ENCODE measurements at places on chromosomes 3 and 15.

GRCh38 chr15:65092911-65093792 is 16.6 kb downstream of the KBTBD13 start:
- no peak for DNase-seq

DNA sequence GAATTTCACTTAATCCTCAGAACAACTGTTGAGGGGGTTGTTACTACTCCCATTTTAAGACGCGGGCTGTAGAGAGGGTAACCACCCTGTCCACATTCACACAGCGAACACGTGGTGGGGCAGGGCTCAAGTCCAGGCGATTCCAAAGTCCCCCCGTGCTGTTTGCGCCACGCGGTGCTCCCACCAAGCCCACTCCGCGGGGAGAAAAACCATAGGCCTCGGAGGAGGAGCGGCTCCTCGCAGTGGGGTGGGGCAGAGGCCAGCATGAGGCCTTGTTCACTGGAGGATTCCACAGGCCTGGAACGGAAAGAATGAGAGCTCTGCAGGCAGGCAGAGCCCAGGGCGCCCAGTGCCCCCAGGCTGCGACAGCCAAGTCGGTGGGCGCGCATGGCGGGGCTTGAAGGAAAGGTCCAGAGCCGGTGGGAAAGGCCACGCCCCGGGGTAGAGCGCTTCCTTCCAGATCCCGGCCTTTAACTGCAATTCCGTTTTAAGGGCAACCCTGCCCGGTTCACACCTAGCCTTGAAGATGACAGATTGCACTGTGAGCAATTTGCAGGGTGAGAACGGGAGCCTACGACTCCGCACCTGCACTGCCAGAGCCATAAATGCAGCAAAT is 161.8 kb upstream of the TBL1XR1 start:
- no peak for DNase-seq

DNA sequence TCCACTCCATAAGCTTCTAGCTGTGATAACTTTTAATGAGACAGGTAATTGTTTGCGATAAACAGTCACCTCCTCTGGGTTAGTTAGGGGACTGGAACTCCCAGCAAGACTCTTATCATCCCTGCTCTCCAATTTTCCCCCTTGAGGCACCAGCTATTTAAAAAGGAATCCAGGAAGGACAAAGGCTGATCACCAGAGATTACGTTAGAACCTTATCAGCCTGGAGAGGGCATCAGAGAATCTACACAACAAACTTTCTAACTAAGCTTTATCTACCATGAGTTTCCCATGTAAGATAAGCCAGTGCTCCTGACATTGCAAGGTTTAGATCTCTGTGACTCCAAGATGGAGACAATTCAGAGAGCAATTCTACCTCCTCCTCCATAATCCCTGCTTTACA is 31.3 kb downstream of the GPR176 start:
- DNase-seq, result no peak

GRCh38 chr15:74375303-74375693 is 7.9 kb upstream of the CYP11A1 start:
- peak; percentile 29 for DNase-seq

DNA sequence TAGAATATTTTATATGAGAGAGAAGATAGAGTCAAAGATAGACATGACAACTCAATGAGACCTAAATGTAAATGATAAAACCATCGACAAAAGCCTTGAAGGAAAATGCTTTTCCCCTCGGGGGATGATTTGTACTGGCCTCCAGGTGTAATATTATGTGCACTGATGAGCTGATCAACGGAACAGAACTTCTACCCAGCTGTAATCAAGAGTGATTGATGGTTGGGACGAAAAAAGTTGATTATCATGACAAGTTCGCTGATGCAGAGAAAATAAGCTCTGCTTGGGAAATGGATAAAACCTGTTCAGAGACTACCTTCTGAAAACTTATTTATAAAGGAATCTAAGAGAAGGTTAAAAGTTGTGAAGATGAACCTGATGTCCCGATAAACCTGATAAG is 210.7 kb downstream of the ZNF385D start:
- no peak for DNase-seq

DNA sequence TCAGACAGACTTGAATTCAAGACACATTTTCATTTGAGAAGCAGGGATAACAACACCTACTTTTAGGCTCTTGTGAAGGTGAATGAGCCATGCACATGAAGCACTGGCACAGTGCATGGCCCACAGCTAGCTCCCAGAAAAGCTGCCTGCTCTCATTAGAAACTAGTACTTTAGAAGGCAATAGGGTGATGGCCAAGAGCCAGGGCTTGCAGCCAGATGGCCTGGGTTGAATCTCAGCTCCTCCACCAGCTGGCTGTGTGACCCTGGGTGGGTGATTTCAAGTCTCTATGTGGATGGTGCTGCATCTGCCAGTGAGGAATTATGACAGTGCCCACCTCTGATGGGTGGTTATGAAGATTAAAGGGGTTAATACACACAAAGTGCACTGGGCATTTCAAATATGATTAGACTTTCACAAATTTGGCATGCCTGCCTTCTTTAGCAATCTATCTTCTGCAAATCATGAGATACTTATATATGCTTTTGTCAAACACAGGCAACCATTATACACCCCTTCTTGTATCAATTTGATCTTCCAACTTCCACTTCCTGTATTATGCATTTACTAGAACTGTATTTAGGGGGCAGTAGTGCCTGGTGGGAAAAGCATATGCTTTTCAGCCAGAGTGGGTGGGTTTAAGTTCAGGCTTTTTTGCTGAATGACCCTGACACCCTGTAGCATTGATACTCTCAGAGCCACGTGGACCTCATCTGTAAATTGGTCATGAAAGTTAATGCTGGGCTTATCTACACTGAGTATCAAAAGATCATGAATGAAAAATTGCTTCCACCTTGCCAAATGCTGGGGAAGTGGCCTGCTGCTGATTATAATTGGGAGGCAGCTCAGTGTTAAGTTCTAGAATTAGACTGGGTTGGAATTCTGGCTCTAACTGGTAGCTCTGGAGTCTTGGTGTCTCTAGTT is 34.7 kb upstream of the RBP1 start:
- no peak for DNase-seq

GRCh38 chr3:138775254-138775595 is 59.5 kb downstream of the PIK3CB start:
- no peak for DNase-seq

DNA sequence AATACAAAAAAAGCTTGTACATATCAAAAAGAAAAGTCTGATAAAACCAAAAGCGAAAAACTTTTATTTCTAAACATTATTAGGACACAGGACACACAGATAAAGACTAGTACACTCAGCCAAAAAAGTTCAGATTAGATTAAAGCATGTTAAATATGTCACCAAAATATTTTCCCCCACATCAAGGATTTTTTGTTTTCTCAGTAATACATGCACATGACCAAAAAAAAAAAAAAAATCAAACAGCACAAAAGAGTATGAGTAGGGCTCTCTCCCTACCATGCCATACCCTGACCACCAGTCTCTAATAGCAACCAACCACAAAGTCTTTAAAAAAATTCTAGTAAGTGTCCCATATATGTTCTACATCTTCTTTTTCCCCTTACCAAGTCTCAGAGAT is 77.4 kb downstream of the LRRFIP2 start:
- no peak for DNase-seq

DNA sequence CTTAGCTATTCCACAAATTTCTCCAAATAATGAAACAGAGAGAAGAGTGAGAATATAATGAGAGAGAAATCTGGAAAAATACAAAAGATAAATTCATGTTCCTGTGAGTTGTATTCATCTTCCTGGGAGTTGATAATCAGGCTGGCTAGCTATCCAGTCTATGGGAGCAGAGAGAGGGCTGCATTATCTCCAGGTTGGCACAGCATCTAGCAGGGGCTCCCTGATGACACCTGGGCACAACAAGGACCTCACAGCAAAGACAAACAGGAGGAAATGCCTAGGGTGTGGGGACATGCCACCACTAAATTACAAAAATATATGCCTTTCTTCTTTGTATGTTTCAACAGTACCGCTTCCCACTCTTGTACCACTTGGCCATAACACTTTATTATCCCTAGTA is 1.9 kb downstream of the EHD4 start:
- no peak for DNase-seq

DNA sequence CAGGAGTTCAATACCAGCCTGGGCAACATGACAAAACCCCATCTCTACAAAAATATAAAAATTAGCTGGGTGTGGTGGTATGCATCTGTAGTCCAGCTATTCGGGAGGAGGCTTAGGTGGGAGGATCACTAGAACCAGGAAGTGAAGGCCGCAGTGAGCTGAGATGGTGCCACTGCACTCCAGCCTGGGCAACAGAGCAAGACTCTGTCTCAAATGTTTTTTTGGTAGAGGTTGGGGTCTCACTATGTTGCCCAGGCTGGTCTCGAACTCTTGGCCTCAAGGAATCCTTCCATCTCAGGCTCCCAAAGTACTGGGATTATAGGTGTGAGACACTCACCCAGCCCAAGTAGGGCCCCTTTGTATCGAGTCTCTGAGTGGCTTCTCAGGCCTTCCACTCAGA is 1.9 kb upstream of the IFRD2 start:
- no peak for DNase-seq

GRCh38 chr3:56683122-56683817 is at the start of gene TASOR:
TSS of gene TASOR (minus strand) at chr3:56683265. CDS start at chr3:56683006, 259 bp downstream.
- no peak for DNase-seq

GRCh38 chr3:128073185-128073725 is 21.0 kb downstream of the SEC61A1 start:
- no peak for DNase-seq

DNA sequence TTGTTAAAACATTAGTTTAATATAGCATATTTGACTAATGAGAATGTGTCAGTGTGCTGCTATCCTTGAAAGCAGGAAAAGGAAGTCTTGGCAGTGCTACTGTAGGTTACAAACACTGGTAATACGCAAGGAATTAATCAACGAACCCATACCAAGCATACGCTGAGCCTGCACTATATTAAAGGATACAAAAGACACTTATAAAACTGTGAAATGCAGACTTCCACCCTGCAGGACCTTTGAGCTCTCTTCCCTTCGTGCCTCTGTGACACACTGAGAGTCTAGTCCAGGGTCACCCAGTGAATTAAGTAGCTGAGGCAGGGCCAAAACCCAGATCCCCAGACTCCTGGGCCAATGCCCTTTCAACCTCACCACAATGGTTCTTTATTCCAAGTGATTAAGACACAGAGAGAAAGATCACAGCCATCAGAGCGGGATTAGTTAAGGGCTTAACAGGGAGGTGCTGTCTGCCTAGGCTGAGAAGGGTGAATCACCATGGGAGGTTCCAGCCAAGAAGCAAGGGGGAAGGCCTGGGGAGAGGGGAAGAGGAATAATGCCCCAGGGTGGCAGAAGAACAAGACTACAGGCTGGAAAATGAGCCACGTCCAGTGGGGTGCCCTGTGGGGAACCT is 6.8 kb downstream of the ANXA2 start:
- no peak for DNase-seq

- DNase-seq, result peak; percentile 81
These were observed at the start of gene IDH3A for GRCh38 chr15:78149068-78149804. TSS of gene IDH3A (plus strand) at chr15:78149362. CDS start at chr15:78149404, 42 bp downstream.

GRCh38 chr3:178966299-178967176 is 105.1 kb downstream of the ZMAT3 start:
- DNase-seq, result peak; percentile 90

DNA sequence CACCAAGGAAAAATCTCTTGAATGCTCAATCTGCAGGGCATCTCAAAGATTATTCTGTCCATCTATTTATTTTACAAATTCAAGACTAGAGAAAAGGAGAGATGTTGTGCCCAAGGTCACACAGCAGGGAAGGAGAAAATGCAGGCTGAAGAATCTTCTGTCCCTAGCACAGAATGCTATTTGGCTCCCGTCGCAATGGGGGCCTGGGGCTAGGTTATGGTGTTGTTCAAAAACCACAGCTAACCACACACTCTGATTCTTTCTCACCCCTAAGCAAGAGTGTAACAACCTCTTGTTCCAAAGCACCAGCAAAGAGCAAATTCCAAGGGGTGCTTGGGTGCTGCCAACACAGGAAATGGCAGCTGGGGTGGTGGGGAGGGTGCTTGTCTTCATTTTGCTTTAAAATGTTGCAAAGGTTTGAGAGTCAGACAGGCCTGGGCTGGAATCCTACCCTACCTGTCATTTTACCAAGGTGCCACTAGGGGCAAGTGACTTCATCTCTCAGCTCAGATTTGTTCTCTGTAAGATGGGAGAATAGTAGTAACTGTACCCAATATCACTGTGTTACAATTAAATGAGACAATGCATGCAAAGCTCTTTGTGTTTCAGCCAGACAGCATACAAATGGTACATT is 112.5 kb downstream of the ADAMTS9 start:
- no peak for DNase-seq

GRCh38 chr3:15279671-15280402 is 52.5 kb downstream of the SH3BP5 start:
- DNase-seq, result no peak

- peak; percentile 46 for DNase-seq
These were observed 12.1 kb upstream of the DNAJC13 start for GRCh38 chr3:132405188-132405587.

GRCh38 chr15:101207867-101208288 is 44.0 kb downstream of the CHSY1 start:
- no peak for DNase-seq

DNA sequence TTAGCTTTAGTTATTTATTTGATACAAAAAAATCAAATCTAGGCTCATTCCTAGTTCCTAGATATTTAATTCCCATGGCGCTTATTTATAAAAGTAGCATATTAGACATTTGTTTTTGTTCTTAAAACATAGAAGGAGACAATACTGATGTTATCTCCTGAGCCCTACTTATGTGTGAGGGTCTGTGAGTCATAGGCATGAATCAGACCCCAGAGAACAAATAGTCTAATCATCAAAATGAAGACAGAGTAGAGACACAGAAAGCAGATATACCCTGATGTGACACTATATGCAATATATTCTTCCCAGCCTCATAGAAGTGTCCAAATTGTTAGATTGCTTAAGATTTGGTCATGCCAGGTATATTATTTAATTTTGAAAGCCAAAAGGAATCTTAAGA is 44.9 kb downstream of the PEX5L start:
- no peak for DNase-seq

DNA sequence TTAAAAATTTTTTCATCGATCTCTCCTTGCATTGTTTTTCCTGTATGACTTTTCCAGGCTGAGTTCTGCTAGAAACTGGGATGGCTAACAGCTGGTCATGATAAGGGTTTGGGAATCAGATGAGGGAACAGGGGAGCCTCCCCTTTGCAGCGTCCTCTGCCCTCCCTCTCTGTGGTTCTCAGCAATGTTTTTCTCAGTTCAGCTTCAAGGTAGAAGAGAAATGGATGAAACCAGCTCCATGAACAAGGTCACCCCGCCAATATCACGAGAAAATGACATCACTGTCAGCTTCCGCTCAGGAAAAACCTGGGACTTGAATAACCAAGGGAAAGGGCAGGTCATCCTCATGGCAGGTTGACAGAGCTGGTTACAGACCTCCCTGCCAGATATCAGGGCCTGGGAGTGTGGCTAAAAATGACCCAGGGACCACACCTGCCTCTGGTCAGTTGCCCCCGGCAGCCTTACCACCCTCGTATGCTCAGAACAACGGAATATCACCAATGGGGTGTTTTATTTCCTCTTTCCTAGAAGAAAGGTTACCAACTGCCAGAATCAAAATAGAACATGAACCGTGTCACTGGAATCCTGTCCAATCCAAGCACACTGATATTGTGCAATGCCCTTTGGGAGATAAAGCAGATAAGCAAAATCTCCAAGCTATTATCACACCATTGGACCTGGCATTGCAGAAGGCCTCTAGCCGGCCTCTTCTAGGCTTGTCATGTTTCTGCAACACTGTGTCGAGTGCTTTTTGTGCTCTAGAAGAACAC is 26.1 kb downstream of the LSM3 start:
- DNase-seq, result no peak
